ENCODE measurements at places on chromosomes 3 and 15.

GRCh38 chr3:185318141-185318540 is 44.8 kb upstream of the MAP3K13 start:
- no peak for DNase-seq

- DNase-seq, result no peak
Measured at GRCh38 chr15:33158366-33158765, 36.1 kb downstream of the FMN1 start.

GRCh38 chr15:91924837-91925495 is 71.5 kb downstream of the SLCO3A1 start:
- DNase-seq, result no peak

DNA sequence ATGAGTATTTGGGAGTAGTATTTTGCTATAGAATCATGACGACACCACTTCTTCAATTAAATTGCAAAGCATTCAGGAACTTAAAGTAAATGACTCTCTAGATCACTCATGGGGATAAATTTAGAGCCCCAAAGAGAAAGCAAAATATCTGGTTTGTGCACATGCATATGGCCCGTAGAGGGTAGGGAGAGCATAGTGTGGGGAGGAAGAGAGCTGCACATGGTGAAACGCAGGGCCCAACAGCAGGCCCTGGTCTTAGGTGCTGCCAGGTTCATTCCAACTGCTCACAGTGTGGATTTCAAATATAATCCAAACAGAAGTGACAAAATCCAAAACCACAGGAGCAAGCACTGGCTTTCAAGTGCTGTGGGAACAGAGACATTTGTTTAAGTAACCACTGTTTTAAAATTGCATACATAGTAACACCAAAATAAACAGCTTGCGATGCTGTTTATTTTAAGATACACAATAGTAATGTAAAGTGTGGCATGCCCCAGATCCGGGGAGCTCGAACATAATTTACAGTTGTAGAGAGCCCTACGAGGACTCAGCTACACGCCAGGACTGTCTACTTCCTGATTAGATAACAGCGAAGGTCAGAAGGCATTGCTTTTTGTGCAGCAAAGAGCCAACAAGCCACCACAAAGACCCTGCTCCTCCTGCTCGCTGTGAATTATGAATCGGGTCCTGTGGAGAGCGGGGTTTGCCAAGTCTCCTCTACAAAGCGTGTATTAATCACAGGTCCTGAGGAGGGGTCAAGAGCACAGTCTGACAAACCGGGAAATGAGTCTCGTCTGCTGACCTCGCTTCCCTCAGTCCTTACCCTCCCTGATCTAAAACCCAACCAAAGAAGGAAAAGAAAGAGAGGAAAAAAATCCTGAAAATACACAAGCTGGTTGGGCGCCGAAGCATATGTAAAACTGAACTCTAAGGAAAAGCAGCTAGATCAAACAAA is 80.6 kb downstream of the MEIS2 start:
- no peak for DNase-seq

DNA sequence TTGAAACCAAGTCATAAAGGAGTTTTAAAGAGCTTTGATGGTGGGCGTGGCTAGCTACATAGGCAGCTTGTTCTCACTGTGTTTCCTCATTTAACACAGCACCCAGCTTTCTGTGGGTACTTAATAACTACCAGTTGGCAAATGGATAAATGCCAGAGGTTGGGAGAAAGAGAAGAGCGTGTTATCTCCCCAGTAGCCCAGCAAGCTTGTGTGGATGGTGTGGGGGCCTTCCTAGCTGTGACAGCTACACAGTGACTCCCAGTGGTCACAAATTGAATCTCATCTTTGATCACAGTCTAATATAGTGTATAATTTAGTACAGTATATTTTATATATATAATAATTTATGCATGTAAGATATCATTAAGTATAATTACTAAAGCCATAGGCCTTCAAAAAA is 984.1 kb downstream of the EPHA3 start:
- peak; percentile 49 for DNase-seq

DNA sequence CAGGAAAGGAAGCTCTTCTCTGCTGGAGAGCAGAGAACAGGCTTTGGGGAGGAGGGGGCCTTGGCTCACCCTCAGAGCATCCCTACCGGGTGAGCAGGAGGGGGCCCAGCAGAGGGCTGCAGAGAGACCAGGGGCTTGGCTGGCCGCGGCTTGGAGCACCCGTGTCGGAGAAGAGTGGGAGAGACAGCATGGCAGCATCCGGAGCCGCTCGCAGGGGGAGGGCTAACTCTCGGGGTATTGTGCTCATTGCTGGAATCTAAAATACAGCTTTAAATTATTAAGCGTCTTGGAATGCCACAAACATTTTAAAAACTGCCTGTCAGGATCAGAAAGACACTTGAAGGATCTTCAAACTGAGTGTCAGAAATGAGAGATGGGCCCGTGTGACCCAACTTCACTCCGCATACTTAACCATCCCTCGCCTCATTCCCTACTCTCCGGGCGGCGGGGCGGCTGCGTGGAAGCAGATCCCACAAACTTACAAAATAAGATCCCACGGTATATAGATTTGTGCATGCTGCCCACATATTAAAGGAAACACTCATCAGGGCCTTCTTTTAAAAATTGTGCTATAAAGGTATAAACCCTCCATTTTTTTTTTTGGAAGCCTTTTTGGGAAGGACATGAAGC is 53.9 kb downstream of the EIF4E3 start:
- no peak for DNase-seq

DNA sequence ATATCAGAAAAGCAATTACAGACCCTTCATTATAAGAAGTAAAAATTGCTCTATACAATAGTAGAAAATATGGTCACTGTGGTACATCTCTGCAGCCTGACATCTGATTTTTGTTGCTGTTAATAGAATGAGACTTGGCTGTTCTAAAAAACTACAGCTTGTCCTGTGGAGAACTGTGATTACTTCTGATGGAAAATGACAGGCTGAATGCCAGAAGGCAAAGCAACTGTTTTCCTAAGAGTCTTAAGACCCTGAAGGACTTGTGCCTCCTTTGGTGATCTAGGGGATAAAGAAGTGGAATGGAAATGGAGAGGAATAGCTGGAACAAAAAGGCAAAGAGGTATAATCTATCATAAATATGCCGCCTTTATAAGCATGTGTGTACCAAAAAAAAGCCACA is 314.8 kb downstream of the BCHE start:
- no peak for DNase-seq

GRCh38 chr3:54853573-54854404 is 74.1 kb downstream of the LRTM1 start:
- DNase-seq, result peak; percentile 10

- no peak for DNase-seq
Measured at GRCh38 chr3:64046592-64046991, 23.3 kb upstream of the PSMD6 start.
